ENCODE measurements at places on chromosomes 3 and 15. TPM values are rescaled to one million over a fixed set of nuclear protein-coding genes. Genes with fewer than 3 reads are reported as not detected.

MUC20 gene
- 12.7 TPM for total RNA-seq

P2RY14 gene
- total RNA-seq: 4.2 TPM

LDHAL6B gene
- total RNA-seq: not detected

VEPH1 gene
- 0.30 TPM for total RNA-seq

RPL22L1 gene
- 96.6 TPM for total RNA-seq

SERPINI2 gene
- not detected for total RNA-seq

TNK2 gene
- 27.5 TPM for total RNA-seq

FBXO40 gene
- not detected for total RNA-seq

DNA sequence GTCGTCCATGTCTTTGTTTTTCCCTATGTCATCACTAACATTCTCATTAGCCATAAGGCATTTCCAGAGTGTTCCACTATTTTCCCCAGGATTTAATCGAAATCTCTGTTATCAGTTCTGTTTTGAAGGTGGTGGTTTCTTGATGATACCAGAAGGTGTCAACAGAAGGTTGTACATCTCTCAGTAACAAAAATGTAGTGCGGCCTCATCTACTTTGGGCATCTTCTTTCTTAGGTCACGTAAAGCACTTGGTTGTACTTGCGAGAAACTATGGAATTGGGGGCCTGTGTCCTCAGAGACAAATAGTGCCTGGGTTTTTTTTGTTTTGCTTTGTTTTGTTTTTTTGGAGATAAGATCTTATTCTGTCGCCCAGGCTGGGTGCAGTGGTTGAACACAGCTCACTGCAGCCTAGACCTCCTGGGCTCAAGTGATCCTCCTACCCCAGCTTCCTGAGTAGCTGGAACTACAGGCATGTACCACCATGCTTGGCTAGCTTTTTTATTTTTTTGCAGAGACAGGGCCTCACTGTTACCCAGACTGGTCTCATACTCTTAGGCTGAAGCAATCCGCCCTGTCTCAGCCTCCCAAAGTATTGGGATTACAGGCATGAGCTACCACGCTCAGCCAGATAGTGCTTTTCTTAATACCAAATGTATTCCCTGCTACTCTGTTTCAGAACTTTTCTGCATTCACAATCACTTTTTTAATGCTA is 61.2 kb upstream of the FURIN start:
- DNase-seq: no peak
- H3K27ac ChIP-seq: no peak overlapping the region
- H3K27me3 ChIP-seq: no peaks in the 10 kb centered on the region
- H3K4me1 ChIP-seq: no peaks in the 10 kb centered on the region

DNA sequence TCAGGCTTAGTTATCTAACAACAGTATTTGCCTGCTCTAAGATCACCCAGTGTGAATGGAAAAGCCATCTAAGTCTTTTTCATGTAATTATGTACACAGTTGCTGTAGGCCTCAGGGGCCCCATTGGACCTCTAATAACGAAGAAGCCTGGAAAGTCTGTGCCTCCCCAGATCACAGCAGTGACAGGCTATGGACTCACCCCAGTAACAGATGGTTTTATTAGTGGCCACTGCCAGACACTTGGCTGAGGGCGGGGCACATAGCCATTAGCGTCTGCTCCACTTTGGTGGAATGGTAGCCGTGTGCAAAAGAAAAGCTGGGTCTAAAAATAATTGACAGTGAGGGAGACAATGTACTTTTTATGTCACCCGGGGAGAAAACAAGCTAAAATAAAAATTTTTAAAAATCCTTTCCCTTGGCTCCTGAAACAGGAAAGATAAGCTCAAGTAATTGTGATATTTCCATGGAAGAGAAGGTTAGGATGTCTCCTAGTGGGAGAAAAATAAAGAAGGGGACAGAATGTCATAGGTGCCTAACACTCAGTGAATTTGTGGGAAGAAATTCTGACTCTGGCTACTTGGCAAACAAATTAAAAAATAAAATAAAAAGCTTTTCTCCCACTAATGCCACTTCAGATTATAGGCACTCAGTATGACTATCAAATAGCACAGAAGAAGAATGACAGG is 44.3 kb upstream of the ZNF385D start:
- no peak overlapping the region for H3K27ac ChIP-seq
- no peaks in the 10 kb centered on the region for H3K36me3 ChIP-seq
- H3K27me3 ChIP-seq: no peaks in the 10 kb centered on the region
- H3K4me1 ChIP-seq: no peaks in the 10 kb centered on the region
- H3K4me3 ChIP-seq: no peak overlapping the region

- no peak for DNase-seq
- no peaks in the 10 kb centered on the region for H3K36me3 ChIP-seq
- no peak overlapping the region for H3K27ac ChIP-seq
- no peaks in the 10 kb centered on the region for H3K27me3 ChIP-seq
Measured at GRCh38 chr3:161217496-161217895, 3.6 kb upstream of the NMD3 start.

DNA sequence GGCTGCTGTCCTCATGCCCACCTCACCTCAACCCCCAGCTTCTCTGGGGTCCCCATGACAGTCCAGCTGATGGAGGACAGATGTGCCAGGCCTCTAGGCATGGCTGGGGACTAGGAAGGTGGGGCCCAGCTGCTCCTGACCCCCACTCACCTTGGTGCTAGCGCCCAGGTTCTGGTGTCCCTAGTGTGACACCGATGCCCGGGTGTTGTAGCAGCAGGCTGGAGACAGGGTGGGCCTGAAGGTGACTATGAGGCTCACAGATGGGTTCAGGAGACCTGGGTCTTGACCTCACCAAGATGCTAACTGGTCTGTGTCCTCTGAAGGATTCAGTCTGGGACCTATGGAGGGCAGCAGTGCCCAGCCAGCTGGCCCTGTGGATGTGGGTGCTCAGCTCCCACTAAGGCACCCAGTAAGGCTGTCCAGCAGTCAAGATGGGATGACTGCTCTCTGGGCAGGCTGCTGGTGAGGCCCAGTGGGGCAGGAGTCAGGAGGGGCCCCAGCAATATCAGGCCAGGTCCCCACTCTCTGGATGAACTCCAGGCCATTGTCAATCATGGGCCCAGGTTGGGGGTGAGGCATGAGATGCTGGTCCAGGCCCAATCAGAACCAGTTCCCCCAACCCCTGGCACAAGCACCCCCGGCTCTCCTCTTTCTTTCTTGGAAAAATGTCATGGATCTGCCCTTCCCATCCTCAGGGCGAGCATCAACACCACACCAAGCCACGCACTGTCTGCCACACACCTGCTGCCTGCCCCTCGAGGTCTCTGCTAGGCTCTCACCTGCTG is 33.0 kb downstream of the ALDH1L1 start:
- no peaks in the 10 kb centered on the region for H3K27me3 ChIP-seq
- DNase-seq: no peak
- H3K4me1 ChIP-seq: no peaks in the 10 kb centered on the region
- no peaks in the 10 kb centered on the region for H3K36me3 ChIP-seq

DNA sequence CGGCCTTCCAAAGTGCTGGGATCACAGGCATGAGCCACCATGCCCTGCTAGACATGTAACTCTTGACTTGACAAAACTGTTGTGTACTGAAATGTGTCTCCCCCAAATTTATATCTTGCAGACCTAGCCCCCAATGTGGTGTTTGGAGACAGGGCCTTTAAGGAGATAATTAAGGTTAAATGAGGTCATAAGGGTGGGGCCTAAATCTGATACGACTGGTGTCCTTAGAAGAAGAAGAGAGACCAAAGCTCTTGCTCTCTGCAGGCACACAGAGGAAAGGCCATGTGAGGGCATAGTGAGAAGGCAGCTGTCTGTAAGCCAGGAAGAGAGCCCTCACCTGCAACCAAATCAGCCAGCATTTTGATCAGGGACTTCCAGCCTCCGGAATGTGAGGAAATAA is 361.3 kb downstream of the SV2B start:
- H3K27me3 ChIP-seq: no peaks in the 10 kb centered on the region
- DNase-seq: no peak
- H3K36me3 ChIP-seq: no peaks in the 10 kb centered on the region
- no peak overlapping the region for H3K27ac ChIP-seq

- peak overlapping the region; percentile 87 for H3K4me3 ChIP-seq
- DNase-seq: no peak
- H3K4me1 ChIP-seq: no peaks in the 10 kb centered on the region
- no peak overlapping the region for H3K27ac ChIP-seq
- H3K27me3 ChIP-seq: no peaks in the 10 kb centered on the region
- peaks cover 1% of the 10 kb centered on the region for H3K36me3 ChIP-seq
Measured at GRCh38 chr3:153163756-153164550, 1.9 kb downstream of the RAP2B start.

- DNase-seq: no peak
- no peak overlapping the region for H3K27ac ChIP-seq
- H3K4me1 ChIP-seq: no peaks in the 10 kb centered on the region
- H3K4me3 ChIP-seq: no peak overlapping the region
- H3K36me3 ChIP-seq: no peaks in the 10 kb centered on the region
Measured at GRCh38 chr3:71601811-71602210, 18.3 kb upstream of the FOXP1 start.

DNA sequence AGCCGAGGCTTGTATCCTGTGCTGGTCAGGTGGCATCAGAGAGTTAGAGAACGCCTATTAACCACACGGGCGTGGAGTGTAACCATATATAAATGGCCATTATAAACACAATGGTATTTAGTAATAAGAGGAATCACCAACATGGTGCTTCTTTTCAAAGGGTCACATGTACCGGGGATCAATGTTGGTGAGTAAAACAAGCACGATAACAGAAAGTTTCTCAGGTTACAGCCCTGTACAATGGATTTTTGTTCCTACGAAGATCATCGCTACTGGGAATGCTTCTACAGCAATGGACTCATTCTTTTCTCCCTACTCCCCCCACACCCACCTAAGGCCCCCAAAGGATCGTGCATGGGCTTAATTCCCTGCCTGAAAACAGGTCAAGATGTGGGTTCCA is 42.5 kb downstream of the MEIS2 start:
- H3K4me3 ChIP-seq: no peak overlapping the region
- H3K4me1 ChIP-seq: no peaks in the 10 kb centered on the region
- H3K27me3 ChIP-seq: no peaks in the 10 kb centered on the region
- no peak for DNase-seq

DNA sequence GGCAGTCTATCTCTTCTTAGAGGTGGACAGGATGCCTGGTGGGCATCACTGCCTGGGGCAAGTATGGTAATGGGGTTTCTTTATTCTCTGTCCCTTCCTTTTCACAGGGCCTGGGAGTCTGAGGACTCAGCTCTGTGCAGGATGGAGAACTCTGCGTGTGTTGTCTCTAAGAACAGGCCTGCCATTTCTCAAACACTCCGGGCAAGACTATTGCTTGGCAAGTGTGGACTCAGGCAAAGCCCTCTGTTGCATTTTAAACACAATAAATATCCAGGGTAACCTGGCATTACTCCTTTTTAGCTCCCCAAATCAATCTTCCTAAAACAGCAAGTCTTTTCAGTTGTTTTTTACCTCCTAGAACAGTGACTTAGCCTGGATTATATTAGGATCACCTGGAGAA is 185.1 kb upstream of the ROPN1 start:
- no peaks in the 10 kb centered on the region for H3K4me1 ChIP-seq
- no peak for DNase-seq
- no peak overlapping the region for H3K27ac ChIP-seq
- no peaks in the 10 kb centered on the region for H3K36me3 ChIP-seq

GRCh38 chr15:67004142-67004541 is 61.3 kb upstream of the SMAD3 start:
- DNase-seq: no peak
- H3K36me3 ChIP-seq: no peaks in the 10 kb centered on the region
- H3K27me3 ChIP-seq: no peaks in the 10 kb centered on the region
- no peak overlapping the region for H3K4me3 ChIP-seq
- H3K4me1 ChIP-seq: no peaks in the 10 kb centered on the region

GRCh38 chr3:66671291-66671690 is 170.5 kb upstream of the LRIG1 start:
- H3K4me1 ChIP-seq: no peaks in the 10 kb centered on the region
- no peak overlapping the region for H3K27ac ChIP-seq
- no peak overlapping the region for H3K4me3 ChIP-seq
- no peak for DNase-seq
- no peaks in the 10 kb centered on the region for H3K36me3 ChIP-seq

DNA sequence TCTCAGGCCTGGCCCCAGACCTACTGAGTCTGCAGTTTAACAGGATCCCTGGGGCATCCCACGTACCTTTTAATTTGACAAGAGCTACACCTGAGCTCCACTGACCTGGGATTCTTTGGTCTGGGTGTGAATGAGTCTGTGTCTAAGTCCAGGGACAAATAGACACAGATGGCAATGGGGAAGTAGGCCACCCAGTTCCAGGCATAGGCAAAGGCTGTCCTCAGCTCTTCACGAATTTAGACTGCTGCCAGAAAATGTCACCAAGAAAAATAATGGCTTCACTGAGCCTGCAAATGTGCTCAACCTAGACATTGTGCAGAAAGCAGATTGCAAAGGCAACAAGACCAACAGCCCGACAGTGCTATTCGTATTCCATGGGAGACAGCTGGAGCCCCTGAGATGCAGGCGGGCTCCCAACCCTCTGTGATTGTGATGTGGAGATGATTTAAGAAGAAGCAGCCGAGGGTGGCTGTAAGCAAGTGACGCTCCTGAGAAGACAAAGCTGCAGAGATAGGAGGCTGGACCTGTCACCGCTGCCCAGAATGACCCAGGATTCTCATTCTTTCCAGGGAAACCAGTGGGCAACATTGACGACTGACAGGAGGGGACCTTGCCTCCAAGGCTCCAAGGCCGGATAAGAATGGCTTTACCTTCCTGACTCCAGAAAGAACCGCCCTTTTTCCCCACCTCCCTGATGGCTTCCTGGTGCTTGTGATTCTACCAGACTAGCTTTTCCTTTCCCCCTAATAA is 39.8 kb upstream of the IREB2 start:
- no peak overlapping the region for H3K4me3 ChIP-seq
- DNase-seq: no peak
- no peaks in the 10 kb centered on the region for H3K36me3 ChIP-seq
- no peak overlapping the region for H3K27ac ChIP-seq
- peaks cover 7% of the 10 kb centered on the region for H3K4me1 ChIP-seq

DNA sequence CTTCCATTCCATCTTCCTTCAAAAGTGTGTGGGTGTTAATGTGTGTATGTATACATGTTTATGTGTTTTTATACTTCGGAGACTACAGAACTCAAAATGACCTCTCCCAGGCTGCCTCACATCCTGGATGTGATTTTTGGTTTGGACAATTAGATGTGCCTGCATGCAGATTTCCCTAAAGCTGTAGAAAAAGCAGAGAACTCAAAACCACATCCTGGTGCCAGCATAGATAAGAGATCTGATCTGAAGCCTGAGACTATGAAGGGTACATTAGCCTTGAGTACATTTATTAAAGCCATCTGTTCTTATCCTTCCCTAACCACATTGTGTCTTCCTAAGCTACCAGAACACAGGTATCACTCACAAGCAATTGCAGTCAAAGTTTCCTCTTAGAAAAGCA is 319.4 kb upstream of the RASGRP1 start:
- H3K4me3 ChIP-seq: no peak overlapping the region
- no peaks in the 10 kb centered on the region for H3K4me1 ChIP-seq
- H3K36me3 ChIP-seq: no peaks in the 10 kb centered on the region
- no peak overlapping the region for H3K27ac ChIP-seq
- no peaks in the 10 kb centered on the region for H3K27me3 ChIP-seq

- no peak overlapping the region for H3K4me3 ChIP-seq
- H3K27ac ChIP-seq: no peak overlapping the region
- no peaks in the 10 kb centered on the region for H3K4me1 ChIP-seq
- H3K36me3 ChIP-seq: no peaks in the 10 kb centered on the region
Measured at GRCh38 chr3:114108137-114108536, 51.6 kb downstream of the QTRT2 start.
